ENCODE measurements at places on chromosomes 1 and 21.

GRCh38 chr1:4724001-4724400 lies 69.6 kb downstream of the AJAP1 start:
- no peak for DNase-seq

- no peak for DNase-seq
Measured at GRCh38 chr1:84721152-84721551, 30.9 kb upstream of the SSX2IP start.

DNA sequence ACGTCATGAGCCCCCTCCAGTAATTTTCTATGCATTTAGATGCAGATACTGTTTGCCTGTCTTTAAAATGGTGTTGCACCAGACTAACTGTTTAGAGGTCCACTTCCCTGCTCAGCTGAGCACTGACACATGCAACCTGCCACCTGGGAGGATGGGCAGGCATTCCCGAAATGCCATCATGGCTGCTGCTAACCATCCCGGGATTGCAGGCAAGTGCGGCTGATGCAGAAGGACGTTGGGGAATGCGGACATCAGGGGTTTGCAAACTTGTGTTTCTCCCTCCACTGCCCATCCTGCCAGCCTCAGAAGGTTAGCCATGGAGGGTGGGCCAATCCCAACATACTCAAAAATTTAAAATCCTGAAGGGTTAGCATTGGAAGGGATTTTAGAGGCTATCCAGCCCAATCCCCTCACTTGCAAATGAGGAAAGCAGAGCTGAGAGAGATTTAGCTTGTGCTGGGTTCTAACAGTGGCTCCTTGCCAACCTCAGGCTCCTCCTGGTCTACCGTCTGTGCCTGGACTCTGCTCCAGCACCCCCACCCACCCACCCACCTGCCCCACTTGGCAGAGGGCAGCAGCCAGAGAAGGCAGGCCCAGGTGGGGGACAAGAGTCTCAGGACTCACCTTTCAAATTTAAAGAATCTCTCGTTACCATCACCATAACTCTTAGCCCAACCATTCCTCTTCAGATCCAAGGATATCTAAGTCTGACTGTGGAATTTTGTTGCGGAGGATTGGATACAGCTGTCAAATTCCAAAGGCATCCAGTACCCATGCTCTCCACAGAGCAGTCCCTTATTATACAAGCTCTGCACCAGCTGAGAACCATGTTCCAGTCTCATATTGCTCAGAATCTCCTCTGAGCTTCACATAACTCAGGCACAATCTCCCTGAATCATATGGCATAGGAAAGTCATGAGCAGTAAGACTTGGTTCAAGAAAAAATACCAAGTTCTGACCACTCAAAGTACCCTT lies 34.2 kb downstream of the HIVEP3 start:
- no peak for DNase-seq

DNA sequence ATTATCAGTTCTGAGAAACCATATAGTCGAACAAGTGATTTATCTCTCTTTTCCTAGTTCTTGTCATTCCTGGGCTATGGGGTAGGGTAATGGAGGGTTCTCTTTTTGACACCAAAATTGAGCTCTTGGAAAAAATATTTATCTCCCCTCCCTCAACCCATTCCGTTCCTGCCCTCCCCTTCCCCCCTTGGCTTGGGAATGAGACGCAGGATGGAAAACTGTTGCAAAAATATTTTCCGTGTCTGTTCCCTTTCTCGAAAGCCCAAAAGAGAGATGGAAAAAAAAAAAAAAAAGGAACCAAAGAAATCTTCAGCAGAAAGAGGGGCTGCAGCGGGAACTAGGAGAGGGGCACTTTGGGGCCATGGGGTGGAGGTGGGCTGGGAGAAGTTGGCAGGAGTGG lies 766 bp downstream of the ATP2B4 start:
- DNase-seq, result no peak

GRCh38 chr1:186212568-186213224 lies 162.4 kb downstream of the TPR start:
- peak; percentile 61 for DNase-seq

- DNase-seq, result no peak
Measured at GRCh38 chr1:118190561-118190960, 5.5 kb upstream of the SPAG17 start.

- no peak for DNase-seq
Measured at GRCh38 chr1:55276671-55277376, 61.7 kb upstream of the USP24 start.

- no peak for DNase-seq
Measured at GRCh38 chr1:222182641-222183040, 365.3 kb downstream of the HHIPL2 start.

DNA sequence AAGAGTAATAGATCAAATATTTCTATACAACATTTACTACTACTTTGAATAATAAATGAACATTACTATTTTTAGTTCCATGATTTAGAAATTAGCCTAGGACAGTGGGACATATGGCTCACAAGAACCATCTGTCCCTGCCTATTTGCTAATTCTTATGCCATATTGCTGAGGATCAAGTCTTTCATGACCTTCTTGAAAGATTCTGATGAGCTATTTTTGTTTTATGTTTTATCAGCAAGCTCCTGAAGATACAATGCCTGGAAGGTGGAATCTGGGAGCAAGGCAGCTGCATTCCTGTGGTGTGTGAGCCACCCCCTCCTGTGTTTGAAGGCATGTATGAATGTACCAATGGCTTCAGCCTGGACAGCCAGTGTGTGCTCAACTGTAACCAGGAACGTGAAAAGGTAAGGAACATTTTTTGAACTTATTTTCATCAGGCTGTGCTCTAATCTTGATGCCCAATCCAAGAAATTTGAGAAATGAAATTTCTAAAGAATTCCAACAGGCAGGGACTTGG lies 326.7 kb downstream of the PAPPA2 start:
- no peak for DNase-seq

DNA sequence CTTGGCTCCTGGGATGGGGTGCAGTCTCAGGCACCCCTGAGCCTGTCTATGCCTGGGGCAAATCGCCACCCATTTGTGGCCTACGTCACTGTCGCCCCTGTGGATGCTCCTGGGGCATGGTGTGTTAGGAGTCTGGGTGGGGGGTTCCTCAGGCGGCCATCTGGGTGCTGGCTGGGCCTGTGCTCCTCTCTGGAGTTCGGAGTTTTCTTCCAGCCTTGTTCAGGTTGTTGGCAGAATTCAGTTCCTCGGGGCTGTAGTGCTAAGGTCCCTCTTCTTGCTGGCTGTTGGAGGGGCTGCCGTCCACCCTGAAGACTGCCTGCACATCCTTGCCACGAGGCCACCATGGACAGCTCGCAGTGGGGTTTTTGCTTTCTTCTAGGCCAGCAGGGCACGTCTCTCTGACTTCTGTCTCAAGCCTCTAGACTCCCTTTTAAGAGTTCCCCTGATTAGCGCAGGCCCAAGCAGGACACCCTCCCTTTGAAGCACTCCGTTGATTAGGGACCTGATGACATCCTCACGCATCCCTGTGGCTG lies 86.7 kb upstream of the C1orf174 start:
- no peak for DNase-seq

DNA sequence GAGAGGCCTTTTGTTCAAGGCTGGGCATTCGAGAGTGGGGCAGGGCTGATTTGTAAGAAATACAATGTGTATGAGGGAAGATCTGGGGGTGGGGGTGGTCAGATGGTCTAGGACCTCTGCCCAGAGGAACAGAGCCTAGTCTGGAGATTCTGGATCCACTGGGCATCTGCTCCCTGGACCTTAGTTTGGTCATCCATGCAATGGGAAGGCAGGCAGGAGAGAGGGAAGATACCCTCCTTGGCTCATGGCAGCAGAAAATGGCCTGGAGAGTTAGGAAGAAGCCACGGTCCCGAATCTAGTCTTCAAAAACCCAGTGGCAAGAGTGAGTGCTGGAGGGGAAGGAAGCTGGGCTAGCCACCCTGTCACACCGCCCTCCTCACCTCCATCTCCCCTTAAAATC lies 38.8 kb downstream of the CITED4 start:
- no peak for DNase-seq

DNA sequence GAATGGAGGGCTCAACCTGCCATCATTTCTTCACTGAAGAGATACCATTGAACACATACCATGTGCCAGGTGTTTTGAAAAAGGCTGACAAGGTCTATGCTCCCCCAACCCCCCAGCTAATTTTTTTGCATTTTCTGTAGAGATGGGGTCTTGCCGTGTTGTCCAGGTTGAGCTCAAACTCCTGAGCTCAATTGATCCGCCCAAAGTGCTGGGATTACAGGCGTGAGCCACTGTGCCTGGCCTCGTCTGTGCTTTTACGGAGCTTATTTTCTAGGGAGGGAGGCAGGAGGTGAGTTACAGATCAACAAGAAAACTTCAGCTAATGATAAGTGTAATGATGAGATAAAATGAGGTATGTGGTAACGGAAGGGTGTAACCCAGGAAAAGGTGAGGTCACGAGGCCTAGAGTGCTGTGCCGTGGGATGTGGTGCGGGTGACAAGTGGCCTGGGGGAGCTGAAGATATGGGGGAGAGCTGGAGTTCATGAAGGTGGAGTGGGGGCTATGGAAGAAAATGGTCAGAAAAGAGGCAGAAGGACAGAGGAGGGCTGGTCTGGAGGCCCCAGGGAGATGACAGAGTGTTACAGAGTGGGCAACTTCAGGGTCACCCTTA lies 28.2 kb downstream of the FAAH start:
- no peak for DNase-seq

DNA sequence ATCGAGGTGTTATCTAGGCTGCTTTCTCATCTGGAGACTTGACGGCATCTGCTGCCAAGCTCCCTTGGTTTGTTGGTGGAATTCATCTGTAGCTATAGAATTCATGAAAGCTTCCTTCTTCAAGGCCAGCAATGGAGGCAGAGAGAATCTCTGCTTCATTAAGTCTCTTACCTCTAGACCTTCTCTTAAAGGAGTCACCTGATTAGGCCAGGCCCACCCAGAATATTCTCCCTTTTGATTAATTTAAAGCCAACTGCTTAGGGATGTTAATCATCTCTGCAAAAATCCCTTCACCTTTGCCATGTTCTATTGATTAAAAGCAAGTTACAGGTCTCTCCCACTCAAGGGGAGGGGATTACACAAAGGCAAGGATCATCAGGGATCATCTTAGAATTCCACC lies 5.3 kb upstream of the NCF2 start:
- no peak for DNase-seq

DNA sequence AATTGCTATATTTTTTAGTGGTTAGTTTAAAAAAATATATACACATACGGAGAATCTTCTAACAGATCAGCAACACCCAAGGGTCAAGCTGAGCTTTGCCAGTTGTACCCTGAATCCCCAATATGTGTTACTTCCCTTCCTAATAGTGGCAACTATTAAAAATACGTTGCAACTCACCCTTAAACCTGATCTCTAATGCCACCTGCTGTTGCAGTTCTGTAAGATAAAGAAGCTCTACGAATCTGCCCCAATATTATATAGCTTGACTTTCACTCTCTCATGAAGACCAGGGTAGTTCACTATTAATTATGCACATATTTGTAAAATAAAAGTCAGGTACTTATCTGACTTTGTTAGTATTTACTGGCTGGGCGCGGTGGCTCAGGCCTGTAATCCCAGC lies 58.4 kb downstream of the ASH1L start:
- DNase-seq, result peak; percentile 4

- DNase-seq, result no peak
Measured at GRCh38 chr1:226185141-226186036, 1.2 kb downstream of the ACBD3 start.

DNA sequence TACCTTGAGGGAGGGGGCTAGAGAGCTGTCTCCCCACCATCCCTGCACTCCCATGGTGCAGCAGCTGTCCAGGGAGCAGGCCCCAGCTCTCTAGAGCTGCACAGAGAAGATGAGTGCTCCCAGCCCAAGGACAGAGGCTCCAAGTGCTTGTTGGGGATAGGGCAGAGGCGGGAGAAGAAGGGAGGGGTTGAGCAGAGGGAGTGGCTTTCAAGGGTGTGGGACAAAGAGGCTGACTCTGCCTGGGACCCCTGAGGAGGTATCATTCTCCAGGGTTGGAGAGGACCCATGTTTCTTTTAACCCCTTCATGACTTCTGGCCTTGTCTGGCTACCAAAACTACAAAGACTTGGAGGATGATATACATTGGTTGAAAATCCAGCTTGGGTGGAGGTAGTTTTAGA lies 14.6 kb downstream of the FOXD2 start:
- no peak for DNase-seq

GRCh38 chr1:111507411-111508201 lies 4.2 kb upstream of the ADORA3 start:
- peak; percentile 79 for DNase-seq

DNA sequence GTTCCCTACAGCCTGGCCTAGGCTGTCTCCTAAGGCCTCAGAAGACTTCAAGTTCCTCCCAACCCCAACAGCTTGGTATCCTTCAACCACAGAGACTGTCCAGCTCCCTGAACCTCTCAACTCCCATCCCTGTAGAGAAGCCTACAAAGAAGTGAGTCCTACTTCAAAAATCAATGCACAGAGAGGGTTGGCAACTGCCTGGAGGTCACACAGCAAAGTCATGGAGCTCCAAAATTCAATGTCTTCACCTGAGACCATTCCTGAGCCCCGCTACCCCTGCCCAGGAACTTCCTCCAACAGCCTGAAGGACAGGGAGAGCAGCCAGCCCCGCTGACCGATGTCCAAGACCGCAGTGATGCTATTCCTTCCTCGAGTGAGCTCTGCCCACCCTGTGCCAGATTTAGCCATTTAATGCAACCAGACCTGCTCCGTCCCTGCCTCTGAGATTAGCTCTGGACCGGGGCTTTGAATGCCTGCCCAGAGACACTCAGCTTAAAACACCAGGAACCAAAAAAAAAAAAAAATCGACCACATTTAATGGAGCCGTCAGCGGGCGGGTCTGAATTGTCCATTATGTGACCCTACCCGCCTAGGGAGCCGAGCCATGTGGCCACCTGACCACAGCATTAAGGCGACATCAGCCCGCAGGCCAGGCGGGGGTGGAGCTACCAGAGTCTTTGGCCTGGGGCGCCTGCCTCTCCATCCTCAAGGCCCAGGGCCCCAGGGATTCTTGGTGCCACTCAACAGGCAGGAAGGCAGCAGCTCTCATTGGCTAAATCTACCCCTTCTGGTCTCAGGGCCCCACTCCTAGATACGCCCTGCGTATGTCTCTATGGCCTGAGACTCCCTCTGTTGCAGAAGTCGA lies 148.6 kb downstream of the SYF2 start:
- DNase-seq, result no peak

GRCh38 chr1:189312499-189312898 lies 1165.2 kb downstream of the BRINP3 start:
- no peak for DNase-seq

DNA sequence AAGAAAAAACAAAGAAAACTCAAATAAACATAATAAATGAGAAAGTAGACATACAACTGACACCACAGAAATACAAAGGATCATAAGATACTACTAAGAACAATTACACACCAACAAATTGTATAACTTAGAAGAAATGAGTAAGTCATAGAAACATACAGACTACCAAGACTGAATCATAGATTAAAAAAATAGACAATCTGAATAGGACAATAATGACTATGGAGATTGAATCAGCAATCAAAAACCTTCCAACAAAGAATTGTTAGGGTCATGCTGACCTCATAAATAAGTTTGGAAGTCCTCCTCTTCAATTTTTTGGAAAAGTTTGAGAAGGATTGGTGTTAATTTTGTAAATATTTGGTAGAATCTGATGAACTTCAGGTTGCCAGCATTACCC lies 159.0 kb downstream of the PTBP2 start:
- no peak for DNase-seq

- no peak for DNase-seq
Measured at GRCh38 chr21:25635310-25635709, 3.7 kb upstream of the JAM2 start.

GRCh38 chr1:163842571-163842970 lies 520.8 kb downstream of the NUF2 start:
- no peak for DNase-seq

Measured in SHP77 (cell line).